ENCODE measurements at places on chromosomes 11 and 22. TPM values are rescaled to one million over a fixed set of nuclear protein-coding genes. Genes with fewer than 3 reads are reported as not detected.

DNA sequence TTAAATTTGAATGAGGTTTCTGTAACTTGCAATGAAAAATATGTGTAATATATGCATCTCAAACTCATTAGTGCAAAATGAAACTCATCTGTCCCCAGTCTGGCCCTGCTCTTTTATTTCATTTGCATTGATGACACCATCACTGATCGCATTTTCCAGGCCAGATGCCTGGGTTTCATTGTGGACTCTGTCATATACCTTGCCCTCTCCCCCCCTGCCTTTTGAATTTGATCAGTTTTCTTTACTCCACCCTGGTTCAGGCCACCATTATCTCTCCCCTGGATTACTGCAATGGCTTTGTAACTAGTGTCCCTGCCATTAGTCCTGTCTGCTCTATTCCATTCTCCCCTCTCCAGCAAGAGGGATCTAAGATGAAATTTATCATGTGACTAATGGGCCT is 360.6 kb upstream of the C11orf87 start:
- no peak for DNase-seq

- no peak for DNase-seq
These were observed 73.8 kb upstream of the OPCML start for GRCh38 chr11:133606124-133606523.

SAA1 gene
- 1,717 TPM for total RNA-seq

MPPED2 gene
- 11.0 TPM for total RNA-seq

SHANK2 gene
- 6.7 TPM for total RNA-seq

GRCh38 chr11:4030197-4030596 is 64.4 kb upstream of the RRM1 start:
- DNase-seq = no peak

DNA sequence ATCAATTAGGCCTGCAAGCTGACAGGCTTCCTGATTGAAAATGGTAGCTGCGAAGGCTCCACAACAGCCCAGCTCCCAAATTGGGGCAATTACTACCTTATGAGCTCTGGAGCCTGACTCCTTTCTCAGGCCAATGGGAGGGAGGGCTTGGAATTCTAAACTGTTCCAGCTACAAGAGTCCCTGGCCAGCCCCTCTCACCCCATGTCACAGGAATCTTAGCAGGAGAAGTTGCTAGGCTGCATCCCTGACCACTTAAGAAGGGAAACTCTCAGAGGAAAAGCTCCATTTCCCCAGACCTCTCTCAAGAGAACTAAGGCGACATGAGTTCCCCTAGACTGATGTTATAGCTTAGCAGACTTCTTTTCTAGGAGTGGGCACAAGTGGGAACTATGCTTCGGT is 4.9 kb downstream of the LRP4 start:
- no peak for DNase-seq

GRCh38 chr11:303363-303762 is 4.0 kb upstream of the IFITM5 start:
- DNase-seq = no peak

DNA sequence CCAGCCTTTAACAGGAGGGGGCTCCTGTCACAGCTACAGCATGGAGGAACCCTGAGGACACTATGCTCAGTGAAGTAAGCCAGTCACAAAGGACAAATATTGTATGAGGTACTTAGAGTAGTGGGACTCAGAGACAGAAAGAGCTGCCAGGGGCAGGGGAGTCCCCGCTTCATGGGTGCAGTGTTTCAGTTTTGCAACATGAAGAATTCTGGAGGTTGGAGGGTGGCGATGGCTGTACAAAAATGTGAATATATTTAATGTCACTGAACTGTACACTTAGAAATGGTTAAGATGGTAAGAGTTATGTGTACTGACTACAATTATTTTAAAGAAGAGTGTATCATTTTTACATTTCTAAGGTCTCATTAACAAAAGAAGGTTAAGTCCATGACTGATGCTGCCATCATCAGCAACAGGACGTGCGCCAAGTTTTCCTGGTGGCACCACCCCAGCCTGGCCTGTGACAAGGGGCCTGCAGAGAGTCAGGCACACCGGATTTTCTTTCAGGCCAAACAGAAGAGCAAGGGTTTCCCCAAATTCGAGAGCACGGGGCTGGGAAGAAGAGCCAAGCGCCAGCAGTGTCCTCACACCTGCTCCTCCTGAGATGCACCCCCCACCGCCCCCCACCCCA is 22.1 kb downstream of the YPEL1 start:
- DNase-seq = no peak

- DNase-seq = no peak
These were observed 35.6 kb upstream of the CADM1 start for GRCh38 chr11:115539844-115540243.

DNA sequence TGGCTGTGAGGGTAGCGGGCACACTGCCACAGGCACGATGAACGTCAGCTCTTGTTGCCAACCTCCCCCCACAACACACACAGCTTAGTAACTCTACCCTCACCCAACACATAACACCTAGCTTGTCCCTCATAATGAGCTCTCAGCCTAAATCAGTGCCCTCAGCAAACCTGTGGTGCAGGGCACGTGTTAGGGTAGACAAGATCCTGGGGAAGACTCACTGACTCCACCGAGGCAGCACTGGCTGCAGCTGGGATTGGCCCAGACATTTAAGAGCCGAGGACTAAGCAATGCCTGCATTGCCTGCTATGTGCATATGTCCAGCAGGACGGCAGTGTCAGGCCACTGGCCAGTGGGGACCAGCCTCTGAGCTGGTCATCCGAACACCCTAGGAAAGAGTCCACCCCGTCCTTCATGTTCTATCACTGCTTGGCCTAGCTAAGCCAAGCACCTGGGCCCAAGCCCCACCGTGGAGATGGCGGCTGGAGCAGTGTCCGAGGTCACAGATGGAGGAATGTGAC is 32.9 kb upstream of the TRIM29 start:
- DNase-seq = peak; percentile 20

DNA sequence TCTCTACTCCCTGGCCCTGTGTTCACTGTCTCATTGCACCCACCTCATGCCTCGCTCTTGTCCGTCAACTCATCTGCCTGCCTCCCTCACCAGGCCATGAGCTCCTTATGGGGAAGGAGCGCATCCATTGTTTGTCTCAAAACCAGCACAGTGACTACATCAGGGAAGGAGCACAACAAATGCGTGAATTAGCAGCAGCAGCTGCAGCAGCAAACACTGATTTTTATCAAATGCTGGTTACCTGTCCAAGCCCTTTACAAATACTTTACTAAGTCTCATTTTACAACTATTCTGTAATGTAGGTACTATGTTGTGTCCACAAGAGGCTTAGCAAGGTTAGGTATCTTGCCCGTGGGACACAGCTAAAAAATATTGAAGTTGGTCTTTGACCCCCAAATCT is 85.9 kb upstream of the PLET1 start:
- DNase-seq = no peak

- no peak for DNase-seq
These were observed at the start of gene MYO7A for GRCh38 chr11:77127920-77128691. Gene MYO7A, plus strand, starts transcription at chr11:77128246. Its CDS starts 2,389 bp downstream, at chr11:77130635.

GRCh38 chr22:29431986-29432385 is 6.4 kb upstream of the RFPL1 start:
- no peak for DNase-seq

ANO1 gene
- total RNA-seq = 8.6 TPM

GRCh38 chr11:14106303-14107049 is 144.0 kb downstream of the SPON1 start:
- DNase-seq = no peak

DNA sequence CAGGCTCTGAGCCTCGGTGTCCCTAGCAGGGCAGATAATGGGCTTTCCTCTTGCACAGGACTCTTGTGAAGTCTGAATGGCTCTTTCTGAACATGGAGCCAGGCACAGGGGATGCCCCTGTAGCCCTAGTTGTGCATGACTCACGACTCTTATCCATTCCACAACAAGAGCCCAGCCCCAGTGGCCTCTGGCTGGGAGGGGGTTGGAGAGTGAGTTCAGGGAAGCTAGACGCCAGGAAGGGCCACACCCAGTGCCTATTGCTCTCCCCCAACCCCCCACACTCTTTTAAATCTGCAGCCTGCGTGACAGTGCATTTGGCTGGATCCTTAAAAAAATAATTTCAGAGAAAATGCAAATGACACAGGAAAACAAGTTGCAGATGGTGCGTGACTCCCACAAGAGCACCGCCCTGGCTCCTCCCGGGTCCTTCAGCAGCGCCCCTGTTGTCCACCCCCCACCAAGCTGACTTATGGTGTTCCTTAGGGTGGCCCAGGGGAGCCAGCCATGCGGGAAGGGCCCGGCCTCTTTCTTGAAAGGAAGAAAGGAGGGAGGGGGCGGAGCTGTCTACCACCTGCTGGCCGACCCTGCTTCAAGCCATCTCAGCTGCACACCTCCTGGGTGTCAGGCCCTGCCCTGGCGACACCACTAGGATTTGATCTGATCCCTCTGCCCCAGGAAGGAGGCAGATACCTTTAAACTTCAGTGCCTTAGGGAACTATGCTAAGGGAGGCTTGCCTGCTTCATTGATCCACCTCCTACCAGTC is 74.7 kb downstream of the MN1 start:
- no peak for DNase-seq

GRCh38 chr11:45285930-45286632 is at the start of gene SYT13:
Gene SYT13, minus strand, starts transcription at chr11:45286341. Its CDS starts 134 bp downstream, at chr11:45286207.
- DNase-seq = no peak

GPHA2 gene
- not detected for total RNA-seq

CHRDL2 gene
- 0.96 TPM for total RNA-seq

SELENOO gene
- total RNA-seq = 31.1 TPM

- no peak for DNase-seq
These were observed 173.5 kb downstream of the TTC28 start for GRCh38 chr22:28506150-28506535.

GRCh38 chr11:35944503-35945136 is 758 bp downstream of the LDLRAD3 start:
- DNase-seq = no peak

- no peak for DNase-seq
These were observed 55.0 kb downstream of the DNAJC24 start for GRCh38 chr11:31424652-31425051.

GRCh38 chr11:46617972-46618314 is 590 bp downstream of the ATG13 start:
- no peak for DNase-seq

- DNase-seq = no peak
These were observed 9.4 kb downstream of the SLC22A12 start for GRCh38 chr11:64600281-64600992.

DNA sequence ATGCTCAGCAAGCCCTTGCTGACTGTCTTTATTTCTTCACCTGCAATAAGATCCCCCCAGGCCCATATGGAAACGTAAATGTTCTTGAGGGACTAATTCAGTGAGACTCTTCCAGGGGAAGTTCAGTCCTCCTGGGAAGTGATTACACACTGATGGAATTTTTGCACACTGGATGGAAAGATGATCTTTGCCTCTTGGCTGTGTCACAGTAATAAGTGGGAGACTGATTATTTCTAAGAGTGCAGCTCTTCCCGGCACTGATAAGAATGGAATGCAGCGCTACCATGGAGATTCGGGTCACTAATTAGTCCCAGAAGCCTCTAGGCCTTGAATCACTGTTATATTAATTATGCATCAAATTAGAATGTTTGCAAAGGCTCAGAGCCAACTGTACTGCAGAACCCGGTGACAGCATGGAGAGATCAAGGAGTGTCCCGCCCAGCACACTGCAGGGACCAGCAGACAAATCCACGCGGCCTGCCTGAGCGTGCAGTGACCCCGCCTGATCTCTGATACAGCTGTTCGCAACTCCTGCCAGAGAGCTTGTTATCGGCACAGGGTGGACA is 178.3 kb downstream of the SNX19 start:
- DNase-seq = no peak

DNA sequence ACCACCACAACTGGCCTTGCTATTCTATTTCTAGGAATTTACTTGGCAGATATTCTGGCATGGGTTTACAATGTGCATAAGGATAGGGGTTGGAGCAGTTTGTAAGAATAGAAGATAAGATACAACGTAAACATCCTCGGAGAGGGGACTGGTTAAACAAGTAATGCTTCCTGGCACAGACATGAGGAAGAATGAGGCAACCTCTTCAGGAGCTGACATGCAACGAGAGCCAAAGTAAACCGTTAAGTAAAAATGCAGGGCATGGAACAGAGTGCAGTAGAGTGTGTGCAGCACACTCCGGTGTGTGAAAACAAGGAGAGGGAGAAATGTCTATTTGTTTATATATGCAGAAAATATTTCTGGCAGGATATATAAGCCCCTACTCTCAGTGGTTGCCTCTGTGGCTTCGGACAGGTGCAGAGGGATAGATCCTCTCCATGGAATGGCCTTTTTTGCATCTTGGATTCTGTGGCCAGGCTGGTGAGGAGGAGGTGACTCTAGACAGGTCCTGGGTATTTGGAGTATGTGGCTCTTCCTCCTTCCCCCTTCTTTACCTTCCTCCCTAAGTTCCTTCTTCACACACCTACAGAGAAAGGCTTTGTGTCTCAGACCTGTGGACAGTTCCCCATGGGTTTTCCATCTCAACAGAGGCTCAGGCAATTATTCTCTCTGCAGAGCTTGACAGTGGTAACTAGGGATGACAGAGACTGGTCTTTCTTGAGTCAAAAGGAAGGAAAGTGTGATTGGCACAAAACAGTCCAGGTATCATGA is 2.5 kb downstream of the RAB36 start:
- DNase-seq = no peak

APLP2 gene
- total RNA-seq = 288 TPM

DNA sequence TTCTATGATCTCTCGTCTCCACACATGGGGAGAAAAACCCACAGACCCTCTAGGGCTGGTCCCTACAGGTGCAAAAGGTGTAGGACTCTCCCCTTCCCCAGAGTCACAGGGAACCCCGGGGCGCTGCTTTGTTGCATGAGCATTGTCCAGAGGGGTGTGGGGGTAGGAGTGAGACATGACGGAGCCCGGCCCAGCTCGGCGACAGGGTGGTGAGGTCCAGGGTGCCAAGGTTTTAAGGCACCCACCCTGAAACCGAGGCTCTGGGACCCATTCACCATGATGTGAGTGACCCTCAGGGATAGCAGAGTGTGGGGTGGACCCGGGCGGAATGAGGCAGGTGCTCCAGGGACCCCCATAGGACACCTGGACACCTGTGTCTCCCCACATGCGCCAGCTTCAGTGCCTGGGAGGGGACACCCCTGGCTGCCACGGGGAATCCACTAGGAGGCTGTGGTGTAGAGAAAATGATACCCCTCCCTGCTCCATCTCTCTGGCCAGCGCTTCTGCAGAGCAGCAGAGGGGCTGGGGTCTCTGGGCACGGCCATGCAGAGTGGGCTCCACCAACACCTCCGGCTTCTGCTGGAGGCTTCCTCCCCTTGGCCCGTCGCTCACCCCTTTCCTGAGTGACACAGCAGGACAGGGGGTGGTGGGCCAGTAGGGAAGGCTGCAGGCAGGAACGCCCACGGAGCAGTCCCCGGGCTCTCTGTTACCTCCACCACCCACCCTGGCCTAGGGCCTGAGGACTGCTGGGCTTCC is 15.2 kb downstream of the KRTAP5-5 start:
- DNase-seq = no peak

Measured in omental fat pad (tissue), 4 donors.